HCT116 (cell line): ENCODE measurements at places on chromosomes 3 and 15.

DNA sequence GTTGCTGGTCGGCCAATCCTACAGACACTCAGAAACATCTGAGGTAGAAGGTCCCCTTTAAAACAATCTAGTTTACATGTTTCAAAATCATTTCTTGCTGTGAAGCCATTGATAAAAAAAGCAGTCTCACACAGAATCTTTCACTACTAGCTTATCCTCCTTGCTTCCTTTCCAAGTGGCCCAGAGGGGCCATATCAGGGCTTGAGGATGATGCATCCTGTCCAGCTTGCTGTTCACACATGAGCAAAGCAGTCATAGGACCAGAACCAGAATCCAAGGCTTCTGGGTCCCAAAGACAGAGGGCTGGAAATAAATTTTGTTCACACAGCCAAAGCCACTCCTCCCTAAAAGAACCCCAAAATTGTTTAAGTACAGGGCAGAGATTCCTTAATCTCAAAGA lies 9.2 kb upstream of the LYZL4 start:
- no peak for DNase-seq
- no peaks in the 10 kb centered on the region for H3K36me3 ChIP-seq
- H3K4me1 ChIP-seq, result no peaks in the 10 kb centered on the region

- H3K27me3 ChIP-seq, result 0 out of 2 replicates have a peak, but pooled peaks cover 4% of the 10 kb centered on the region
- no peak overlapping the region for H3K4me3 ChIP-seq
- H3K36me3 ChIP-seq, result no peaks in the 10 kb centered on the region
- H3K27ac ChIP-seq, result no peak overlapping the region
These were observed 457.0 kb upstream of the ONECUT1 start for GRCh38 chr15:53247041-53247708.

- no peaks in the 10 kb centered on the region for H3K36me3 ChIP-seq
- H3K27me3 ChIP-seq, result no peaks in the 10 kb centered on the region
- H3K27ac ChIP-seq, result no peak overlapping the region
- peaks cover 4% of the 10 kb centered on the region; the same call in 1 of the 2 replicates for H3K4me1 ChIP-seq
- DNase-seq, result no peak
These were observed 3.5 kb upstream of the PPIB start for GRCh38 chr15:64166102-64166890.

- no peaks in the 10 kb centered on the region for H3K4me1 ChIP-seq
- H3K27ac ChIP-seq, result no peak overlapping the region
- no peak overlapping the region for H3K4me3 ChIP-seq
- H3K36me3 ChIP-seq, result no peaks in the 10 kb centered on the region
These were observed 337.5 kb downstream of the GAP43 start for GRCh38 chr3:115960799-115961198.
